ENCODE measurements at places on chromosomes 12 and 14.

DNA sequence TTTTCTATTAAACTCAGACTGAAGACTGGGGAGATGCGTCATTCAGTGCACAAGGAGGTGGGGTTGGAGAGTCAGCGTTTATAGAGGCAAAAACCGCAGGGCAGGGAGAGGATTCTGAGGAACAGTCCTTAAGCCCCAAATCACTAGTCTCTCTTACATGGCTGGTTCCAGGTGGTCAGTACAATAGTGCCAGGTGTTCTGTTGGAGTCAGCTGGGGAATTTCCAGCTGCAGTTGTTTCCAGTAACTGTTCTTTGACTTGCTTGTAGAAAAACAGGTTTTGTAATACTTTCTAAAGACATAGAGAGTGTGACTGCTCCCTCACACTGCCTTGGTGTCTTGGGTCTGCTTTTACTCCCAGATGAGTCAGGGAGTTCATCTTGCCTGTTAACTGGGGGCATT lies 192.2 kb downstream of the TMTC3 start:
- DNase-seq, result no peak

- DNase-seq, result no peak
These were observed 47.4 kb upstream of the DICER1 start for GRCh38 chr14:95204705-95205104.

DNA sequence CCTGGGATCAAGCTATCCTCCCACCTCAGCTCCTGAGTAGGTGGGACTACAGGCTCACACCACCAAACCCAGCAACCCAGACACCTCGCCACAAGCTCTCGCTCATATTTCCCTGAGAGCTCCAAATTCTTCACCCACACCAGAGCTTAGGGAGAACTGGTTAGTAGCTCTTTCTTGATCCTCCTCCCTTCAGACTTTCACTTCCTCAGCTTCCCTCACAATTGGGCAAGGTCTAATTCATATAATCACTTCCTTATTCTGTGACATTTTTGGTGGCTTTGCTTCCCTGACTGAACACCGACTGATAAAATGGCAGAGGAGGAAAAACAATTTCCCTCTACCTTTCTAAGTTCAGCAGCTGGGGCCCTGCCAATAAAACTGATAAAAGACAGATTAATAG lies 88.5 kb downstream of the GXYLT1 start:
- DNase-seq, result peak; percentile 4

- peak; percentile 56 for DNase-seq
These were observed 10.4 kb downstream of the NCOR2 start for GRCh38 chr12:124556896-124557501.

DNA sequence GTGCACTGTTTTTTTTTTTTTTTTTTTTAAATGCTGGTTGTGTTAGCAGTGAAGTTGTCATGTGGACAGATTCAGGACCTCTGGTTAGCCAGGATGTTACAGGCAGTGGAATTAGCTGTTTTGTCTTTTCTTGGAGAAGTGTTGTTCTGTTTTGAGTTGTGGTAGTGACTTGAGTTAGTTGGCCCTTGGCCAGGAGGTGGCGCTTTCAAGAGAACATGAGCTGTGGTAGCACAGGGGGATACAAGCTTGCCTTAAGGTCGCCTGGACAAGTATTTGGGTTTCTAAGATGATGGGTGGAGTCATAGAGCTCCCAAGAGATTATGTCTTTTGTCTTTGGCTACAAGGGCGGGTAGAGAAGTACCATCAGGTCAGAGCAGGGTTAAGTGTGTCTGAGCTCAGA lies 33.3 kb upstream of the CCDC198 start:
- DNase-seq, result no peak

DNA sequence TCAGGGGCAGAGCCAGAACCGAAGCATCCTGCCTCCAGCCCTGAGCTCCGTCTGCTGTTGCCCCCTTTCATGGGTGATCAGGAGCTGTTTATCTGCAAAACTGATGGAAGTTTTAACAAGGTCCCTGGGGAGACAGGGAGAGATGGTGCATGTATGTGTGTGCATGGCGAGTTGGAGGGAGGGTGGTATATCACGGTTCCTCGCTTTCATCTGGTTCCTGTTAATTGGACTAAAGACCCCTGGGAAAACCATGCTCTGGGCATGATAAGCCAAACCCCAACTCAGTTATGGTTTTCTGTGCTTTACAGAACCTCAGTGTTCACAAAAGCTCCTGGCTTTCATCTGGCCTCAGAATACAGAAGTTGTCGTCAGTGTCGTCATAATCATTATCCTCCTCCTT lies 133.6 kb downstream of the KSR2 start:
- DNase-seq, result no peak

DNA sequence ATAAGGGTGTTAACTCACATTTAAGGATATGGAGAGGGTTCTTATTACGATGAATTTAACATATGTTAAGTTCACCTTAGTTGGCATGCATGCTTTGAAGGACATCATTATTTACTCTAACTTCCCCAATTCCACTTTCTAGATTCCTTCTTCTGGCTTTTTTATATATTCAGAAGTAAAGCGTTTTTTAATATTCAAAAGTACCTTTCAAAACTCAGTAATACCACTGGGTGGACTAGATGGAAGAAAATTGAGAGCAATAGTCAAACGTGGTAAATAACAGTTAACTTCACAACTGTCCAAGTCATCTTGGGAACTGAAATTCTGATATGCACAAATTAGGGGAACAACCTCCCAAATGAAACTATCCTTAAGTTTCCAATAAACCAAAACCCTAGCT lies 9.1 kb downstream of the SINHCAF start:
- no peak for DNase-seq

GRCh38 chr12:127861406-127861805 lies 405.6 kb upstream of the TMEM132C start:
- DNase-seq, result no peak

DNA sequence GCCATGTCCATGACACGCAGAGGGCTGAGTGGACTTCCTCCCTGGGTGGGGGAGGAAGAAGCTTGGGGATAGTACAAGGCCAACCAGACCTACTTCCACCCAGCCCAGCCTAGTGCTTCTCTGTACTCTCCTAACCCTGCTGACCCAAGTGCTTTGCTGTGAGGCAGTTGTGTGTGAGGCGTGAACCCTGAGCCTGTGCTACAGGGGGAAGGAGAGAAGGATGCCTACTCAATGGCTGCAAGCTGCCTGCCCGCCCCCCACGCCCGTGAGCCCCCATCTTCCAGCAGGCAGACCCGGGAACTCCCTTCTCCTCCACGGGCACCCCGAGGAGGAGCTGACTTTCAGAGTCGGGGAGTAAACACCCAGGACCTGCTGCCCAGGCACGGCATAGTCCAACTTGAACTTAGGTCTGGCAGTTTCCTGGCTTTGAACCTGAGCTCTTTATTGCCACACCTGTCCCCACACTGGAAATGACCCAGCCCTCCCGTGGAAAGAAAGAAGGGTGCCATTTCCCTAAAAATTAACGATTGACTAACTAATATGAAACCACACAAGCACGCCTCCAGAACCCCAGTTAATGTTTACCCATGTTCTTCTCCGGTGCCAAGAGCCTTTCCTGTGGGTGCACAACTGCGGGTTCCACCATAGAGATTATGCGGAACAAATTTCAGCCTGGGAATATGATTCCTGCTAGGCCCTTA lies 10.8 kb downstream of the ALDH2 start:
- DNase-seq, result no peak

DNA sequence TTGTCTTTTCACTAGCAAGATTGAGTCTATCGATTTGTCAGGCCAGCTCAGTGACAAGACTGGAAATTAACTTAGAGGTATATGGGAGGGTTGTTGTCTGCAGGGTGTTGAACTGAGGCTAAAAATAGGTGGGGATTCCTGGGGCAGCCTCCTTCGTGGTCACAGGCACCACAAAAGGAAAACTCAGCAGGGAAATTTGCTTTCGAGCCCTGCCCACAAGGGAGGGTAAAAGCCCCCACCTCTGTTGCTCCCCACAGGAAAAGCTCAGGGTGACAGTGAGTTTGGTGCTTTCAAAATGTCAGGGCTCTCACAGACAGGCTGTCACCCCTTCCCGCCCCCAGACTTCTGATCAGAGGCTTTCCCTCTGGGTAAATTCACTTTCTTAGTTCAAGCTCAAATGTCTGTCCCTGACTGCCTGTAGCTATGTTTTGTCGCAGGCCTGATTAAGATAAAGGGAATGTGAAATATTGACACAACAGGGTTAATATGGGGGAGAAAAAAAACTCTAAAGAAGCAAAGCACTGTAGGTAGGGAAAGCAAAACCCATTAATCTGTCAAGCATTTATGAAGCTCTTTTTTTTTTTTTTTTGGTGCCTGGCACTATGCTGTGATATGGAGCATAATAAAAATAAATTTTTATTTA lies 11.7 kb upstream of the NFKBIA start:
- no peak for DNase-seq

DNA sequence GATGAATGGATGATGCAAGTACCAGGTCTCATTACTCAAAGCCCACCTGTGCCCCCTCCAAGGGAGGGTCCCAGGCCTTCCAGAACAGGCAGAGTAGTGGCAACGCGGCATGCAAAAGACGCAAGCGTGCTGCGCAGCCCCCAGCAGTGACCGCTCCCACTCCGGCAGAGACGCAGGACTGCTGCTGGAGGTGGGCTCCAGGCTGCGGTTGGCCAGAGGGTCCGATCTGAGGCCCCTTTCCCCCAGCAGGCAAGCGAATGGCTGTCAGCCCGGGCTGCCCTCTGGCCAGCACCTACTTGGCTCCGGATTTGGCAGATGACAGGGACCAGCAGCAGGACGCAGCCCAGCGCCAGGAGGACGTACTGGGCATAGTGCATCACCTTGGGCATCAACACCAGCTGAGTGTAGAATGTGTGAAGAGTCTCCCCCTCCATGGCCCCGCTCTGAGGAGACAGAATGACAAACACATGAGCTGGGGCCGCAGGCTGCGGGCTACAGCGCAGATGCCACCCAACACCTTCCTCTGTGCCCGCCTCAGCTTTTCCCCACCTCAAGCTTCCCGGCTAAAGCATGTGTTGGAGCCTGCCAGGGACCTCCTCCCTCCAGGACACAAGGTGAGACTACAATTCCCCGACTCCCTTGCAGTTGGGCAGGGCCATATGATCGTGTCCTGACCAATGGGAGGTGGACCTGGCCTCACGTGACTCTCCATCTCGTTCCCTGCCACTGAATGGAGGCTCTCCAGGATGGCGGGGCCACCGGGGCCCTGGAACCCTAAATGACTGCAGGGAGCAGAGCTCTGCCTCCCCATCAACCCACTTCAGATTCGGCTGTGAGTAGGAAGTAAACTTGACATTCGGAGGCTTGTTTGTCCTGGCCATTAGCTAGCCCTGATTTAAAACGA lies 77.4 kb downstream of the SCARB1 start:
- DNase-seq, result peak; percentile 88

DNA sequence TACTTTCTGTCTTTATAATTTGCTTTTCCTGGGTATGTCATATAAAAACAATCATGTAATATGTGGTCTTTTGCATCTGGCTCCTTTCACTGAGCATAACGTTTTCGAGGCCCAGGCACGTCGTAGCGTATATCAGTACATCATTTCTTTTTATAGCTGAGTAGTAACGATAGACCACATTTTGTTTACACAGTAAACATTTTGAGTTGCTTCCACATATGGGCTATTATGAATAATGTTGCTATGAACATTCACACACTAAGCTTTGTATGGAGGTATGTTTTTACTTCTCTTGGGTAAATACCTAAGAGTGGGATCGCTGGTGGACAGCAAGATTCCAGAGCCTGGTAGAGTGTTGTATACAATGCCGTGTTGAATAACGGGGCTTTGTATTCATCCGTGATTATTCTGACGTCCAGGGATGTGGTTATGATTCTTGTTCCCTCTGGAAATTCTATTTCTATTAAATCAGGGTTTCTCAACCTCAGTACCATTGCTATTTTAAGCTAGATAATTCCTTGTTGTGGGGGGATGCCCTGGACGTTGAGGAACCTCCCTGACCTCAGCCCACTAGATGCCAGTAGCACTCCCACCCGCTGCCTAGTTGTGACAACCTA lies 38.9 kb upstream of the CIT start:
- no peak for DNase-seq

GRCh38 chr12:9757433-9758025 lies 3.2 kb downstream of the CD69 start:
- no peak for DNase-seq

DNA sequence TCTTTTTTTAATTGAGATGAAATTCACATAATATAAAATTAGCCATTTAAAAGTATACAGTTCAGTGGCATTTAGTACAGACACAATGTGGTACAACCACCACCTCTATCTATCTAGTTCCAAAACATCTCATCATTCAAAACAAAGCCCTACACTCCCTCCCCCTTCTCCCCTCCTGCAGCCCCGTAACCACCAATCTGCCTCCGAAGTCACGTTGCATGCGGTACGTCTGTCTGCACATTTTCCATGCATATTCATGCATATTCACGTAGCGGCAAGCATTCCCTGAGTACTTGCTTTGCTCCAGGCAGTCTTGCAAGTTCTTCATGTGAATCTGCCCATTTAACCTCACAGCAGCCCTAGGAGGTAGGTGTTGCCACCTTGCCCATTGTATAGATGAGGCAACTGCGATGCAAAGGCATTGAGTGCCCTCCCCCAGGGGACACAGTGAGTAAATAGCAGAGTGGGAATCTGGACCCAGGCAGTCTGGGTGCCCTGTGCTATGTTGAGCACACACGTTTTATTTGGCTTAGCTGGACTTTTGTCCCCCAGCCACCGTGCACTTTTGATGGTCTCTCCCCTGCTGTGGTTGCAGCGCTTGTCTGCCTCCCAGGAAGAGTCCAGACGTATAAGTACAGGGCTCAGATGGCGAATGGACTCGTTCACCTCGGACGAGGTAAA lies 43.4 kb downstream of the RIN3 start:
- DNase-seq, result no peak

DNA sequence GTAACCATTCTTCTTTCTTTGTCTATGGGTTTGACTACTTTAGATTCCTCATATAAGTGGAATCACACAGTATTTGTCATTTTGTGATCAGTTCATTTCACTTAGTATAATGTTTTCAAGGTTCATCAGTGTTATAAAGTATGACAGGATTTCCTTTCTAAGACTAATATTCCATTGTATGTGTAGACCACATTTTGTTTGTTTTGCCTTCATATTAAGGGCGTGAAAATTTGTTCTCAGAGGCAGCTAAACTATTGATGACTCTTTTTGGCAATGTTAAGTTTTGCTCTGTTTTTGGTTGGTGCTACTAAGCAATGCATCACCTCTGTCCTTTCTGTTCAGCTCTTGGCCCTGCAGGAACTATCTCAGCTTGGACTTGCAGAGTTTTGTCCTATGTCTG lies 1.7 kb upstream of the KLRG1 start:
- DNase-seq, result no peak

DNA sequence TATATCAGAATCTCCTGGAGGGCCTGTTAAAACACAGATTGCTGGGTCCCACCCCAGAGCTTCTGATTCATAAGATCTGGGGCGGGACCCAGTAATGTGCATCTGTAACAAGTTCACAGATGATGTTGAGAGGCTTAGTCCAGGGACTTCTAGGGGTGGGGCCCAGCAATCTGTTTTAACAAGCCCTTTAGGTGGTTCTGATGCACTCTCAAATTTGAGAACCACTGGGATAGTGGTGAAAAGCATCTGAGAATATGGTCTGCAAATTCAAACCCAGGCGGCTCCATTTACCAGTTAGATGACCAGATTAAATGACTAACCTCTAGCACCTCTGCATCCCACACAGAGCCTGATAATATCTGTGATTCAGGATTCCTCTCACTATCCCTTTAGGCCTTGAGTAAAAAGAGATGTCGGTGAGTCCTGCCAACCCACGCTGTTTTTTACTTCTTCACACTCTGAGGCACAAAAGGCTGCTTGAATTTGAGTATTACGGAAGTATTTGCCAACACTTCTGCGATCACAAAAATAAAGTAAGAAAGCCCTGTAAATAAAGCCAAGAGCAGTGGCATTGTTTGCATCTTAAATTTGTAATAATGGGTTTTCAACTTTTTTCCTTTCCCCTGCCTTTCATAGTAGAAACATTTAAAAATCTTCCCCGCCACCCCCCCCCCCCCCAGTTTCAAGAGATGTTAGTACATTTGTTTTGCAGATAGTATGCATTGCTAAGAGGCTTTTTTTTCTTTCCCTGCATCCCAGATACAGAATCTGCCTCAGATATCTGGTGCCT lies 1.8 kb upstream of the FRS2 start:
- no peak for DNase-seq
